ENCODE measurements at places on chromosomes 4 and X. TPM values are rescaled to one million over a fixed set of nuclear protein-coding genes. Genes with fewer than 3 reads are reported as not detected.

The GPM6B gene
- total RNA-seq, result 362 TPM

The BEND2 gene
- total RNA-seq, result under 0.01 TPM

The SLITRK4 gene
- 41.3 TPM for total RNA-seq

The PRPS2 gene
- 48.5 TPM for total RNA-seq

The TRIML2 gene
- total RNA-seq, result not detected

The TTC29 gene
- 0.63 TPM for total RNA-seq

The IL9R gene
- total RNA-seq, result not detected

The CORIN gene
- 0.31 TPM for total RNA-seq

The LEF1 gene
- total RNA-seq, result 7.5 TPM

The SPANXA2 gene
- total RNA-seq, result not detected

The OTC gene
- not detected for total RNA-seq

The XAGE1A gene
- not detected for total RNA-seq

The MID2 gene
- 12.2 TPM for total RNA-seq

The CXorf49 gene
- total RNA-seq, result not detected

The AFM gene
- not detected for total RNA-seq

The WNK3 gene
- total RNA-seq, result 61.3 TPM

The PRRG1 gene
- total RNA-seq, result 5.0 TPM

The MAGEB3 gene
- total RNA-seq, result not detected

The LGI2 gene
- total RNA-seq, result 3.1 TPM

The RPA4 gene
- total RNA-seq, result 2.8 TPM

The FAM47A gene
- not detected for total RNA-seq

The TNIP3 gene
- not detected for total RNA-seq

The FGFR3 gene
- 13.8 TPM for total RNA-seq

The GPRIN3 gene
- total RNA-seq, result 35.1 TPM

The TRIM2 gene
- 900 TPM for total RNA-seq

The RHOXF2B gene
- total RNA-seq, result not detected

The S100G gene
- not detected for total RNA-seq

The ASB9 gene
- total RNA-seq, result 1.6 TPM

The BRS3 gene
- total RNA-seq, result not detected

The MAGEA2B gene
- not detected for total RNA-seq

The GRSF1 gene
- 52.9 TPM for total RNA-seq

The NXF2B gene
- 0.31 TPM for total RNA-seq

The ARR3 gene
- not detected for total RNA-seq

The OCIAD2 gene
- total RNA-seq, result 21.0 TPM

The FMR1NB gene
- total RNA-seq, result not detected

The FAAH2 gene
- 9.4 TPM for total RNA-seq

The NEIL3 gene
- total RNA-seq, result 6.9 TPM

The TCEAL6 gene
- 5.9 TPM for total RNA-seq

The TXK gene
- 2.8 TPM for total RNA-seq

The PHEX gene
- total RNA-seq, result 3.1 TPM

The SMR3B gene
- total RNA-seq, result not detected

Measured in parietal lobe (tissue), 2 donors.